Activated naive CD8-positive, alpha-beta T cell treated with anti-CD3 and anti-CD28 coated beads, Interleukin-2, amount 10 ng/mL, durations not matched to agents 7 days and 5 days (primary cell): ENCODE measurements at places on chromosomes 2 and 18.
A peak's percentile ranks its signal among the peaks of the same experiment; 100 is the strongest.

DNA sequence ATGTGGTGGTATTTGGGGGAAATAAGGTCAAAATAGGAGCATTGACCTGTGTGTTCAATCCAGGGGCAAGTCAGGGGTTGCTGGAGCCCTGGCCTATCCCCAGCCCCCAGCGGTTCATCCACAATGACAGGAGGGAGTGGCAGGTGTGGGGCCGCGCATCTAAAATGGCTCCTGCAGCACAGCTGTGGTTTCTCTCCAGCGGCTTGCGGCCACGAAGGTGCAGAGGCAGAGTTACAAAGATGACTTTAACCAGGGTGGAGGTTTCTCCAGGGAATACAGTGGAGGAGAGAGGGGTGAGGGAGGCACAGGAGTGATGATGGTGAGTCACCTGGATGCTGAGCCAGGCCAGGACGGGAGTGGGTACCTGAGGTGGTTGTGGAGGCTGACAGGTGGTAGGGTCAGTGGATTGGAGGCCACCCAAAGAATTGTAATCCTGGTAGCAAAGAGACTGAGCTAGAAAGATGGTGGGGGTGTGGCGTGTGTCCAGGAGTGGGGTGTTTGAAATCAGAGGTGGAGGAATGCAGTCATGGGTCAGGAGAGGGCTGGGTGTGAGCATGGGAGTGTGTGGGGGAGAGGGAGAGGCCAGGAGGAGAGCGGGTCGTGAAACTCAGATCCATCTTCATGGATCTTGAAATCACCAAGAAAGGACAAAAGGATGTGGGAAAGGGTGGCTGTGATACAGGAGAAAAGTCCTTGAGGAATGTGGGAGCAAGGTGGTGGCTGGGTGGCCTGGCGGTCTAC, 83.2 kb downstream of the CTIF start:
- H3K4me1 ChIP-seq: peaks cover 3% of the 10 kb centered on the region
- H3K27ac ChIP-seq: no peak overlapping the region
- no peak for DNase-seq
- H3K27me3 ChIP-seq: peaks cover 2% of the 10 kb centered on the region

DNA sequence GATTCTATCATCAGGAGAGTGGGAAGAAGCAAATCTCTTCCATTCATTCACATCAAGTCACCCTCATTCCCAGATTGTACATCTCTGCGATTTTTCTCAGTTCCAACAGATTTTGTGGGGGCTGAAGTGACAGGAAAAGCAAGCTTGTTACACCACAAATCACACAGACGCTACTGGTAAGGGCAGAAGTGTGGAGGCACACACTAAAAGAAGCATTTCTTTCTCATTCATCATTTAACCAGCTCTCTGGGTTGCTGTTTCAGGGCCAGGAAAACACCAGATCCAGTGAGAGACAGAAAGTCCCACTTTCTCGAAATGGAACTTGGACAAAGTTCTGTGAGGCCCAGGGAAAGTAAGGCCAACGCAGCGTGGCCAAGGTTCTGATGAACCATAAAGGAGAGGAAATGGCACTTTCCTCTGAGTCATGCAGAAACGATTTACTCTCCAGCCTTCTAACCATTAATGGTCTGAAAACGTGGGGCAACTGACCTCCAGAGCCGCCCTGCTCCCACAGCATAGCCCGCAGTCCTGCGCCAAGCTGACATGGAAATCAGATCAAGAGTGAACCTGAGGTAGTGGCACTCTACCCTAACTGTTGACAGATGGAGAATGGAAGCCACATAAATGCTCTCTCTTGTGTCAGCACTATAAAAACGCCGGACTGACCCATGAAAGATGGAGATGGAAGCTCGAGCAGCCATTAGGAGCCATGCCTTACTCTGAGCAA, 191.0 kb downstream of the C1D start:
- no peak for DNase-seq
- H3K4me1 ChIP-seq: no peaks in the 10 kb centered on the region
- no peak overlapping the region for H3K27ac ChIP-seq
- no peak overlapping the region for H3K4me3 ChIP-seq

- H3K36me3 ChIP-seq: no peaks in the 10 kb centered on the region
- no peak for DNase-seq
- H3K27me3 ChIP-seq: no peaks in the 10 kb centered on the region
- no peak overlapping the region for H3K4me3 ChIP-seq
- H3K27ac ChIP-seq: peak overlapping the region; percentile 47
Measured at GRCh38 chr18:48638896-48639771, 100.3 kb downstream of the CTIF start.

GRCh38 chr2:6492573-6492972, 373.1 kb downstream of the CMPK2 start:
- H3K4me3 ChIP-seq: no peak overlapping the region
- no peaks in the 10 kb centered on the region for H3K4me1 ChIP-seq
- H3K27me3 ChIP-seq: no peaks in the 10 kb centered on the region
- no peak overlapping the region for H3K27ac ChIP-seq

DNA sequence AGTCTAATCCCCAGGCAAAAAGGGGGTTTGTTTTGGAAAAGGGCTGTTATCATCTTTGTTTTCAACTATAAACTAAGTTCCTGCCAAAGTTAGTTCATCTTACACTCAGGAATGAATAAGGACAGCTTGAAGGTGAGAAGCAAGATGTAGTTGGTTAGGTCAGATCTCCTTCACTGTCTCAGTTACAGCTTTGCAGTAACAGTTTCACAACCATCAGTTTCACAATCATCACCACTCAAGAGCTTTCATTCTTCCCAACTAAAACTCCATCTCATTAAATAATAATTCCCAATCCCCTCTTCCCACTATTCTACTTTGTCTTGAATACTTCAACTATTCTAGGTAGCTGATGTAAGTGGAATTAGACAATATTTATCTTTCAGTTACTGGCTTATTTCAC, 200.9 kb downstream of the NYAP2 start:
- no peak for DNase-seq
- no peaks in the 10 kb centered on the region for H3K36me3 ChIP-seq
- H3K27me3 ChIP-seq: peaks cover 2% of the 10 kb centered on the region
- H3K4me3 ChIP-seq: no peak overlapping the region
- H3K4me1 ChIP-seq: no peaks in the 10 kb centered on the region
- no peak overlapping the region for H3K27ac ChIP-seq
